A549 (cell line): ENCODE measurements at places on chromosomes 12 and 14. TPM values are rescaled to one million over a fixed set of nuclear protein-coding genes. Genes with fewer than 3 reads are reported as not detected.

CRIP1 gene
- polyA plus RNA-seq, result 837 to 1,023 TPM (median 999 TPM) in 3 replicates

LBHD2 gene
- polyA plus RNA-seq, result not detected in 3 replicates

KRT2 gene
- polyA plus RNA-seq, result 0.08 TPM in 1 of 3 replicates, not detected in the others

GRCh38 chr14:61589691-61590581 is 105.4 kb upstream of the HIF1A start:
- DNase-seq, result no peak

FITM1 gene
- 0.36 TPM in 1 of 3 replicates, not detected in the others for polyA plus RNA-seq

DNA sequence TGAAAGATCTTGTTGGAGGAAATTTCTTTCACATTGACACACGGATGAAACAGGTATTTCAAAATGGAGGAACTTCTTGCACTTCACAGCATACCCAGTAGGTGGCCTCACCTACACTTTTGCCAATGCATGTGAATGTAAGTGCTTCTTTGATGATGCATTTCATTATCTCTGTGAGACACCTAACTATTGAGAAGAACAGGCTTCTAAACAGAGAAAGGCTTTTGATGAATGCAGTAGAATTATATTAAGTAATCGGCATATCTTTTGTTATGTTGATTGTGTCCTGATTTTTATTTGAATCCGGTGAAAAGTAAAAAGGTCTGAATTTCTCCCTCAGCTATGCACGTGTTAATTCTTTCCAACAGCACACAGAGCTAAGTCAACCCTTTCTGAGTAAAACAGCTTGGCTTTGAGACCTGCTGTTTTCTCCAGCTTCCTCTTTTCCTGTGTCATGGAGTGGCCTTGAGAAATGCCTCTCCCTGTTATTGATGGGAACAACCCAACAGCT is 399.0 kb downstream of the NAV3 start:
- DNase-seq, result peak; percentile 4

KRT75 gene
- not detected in 3 replicates for polyA plus RNA-seq

MUCL1 gene
- not detected in 3 replicates for polyA plus RNA-seq

DNA sequence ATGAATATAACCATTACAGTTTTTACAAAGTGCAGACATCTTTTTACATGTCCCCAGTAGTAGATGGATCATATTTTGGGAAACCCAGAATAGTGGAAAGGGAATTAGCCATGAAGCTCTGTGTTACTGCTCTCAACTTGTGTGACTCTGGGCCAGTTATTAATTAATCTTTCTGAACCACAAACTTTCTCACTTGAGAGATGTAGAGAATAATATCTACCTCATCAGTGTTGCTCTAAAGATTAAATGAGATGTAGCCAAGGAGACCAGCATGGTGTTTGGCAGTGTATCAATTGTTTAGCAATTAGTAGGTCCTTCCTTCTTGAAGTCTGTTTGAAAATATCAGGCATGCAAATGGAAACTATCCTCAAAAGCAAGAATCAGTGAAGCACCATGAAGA is 169.2 kb downstream of the TMTC2 start:
- DNase-seq, result no peak

SLC4A8 gene
- polyA plus RNA-seq, result 1.1 to 1.6 TPM (median 1.4 TPM) in 3 replicates

DNA sequence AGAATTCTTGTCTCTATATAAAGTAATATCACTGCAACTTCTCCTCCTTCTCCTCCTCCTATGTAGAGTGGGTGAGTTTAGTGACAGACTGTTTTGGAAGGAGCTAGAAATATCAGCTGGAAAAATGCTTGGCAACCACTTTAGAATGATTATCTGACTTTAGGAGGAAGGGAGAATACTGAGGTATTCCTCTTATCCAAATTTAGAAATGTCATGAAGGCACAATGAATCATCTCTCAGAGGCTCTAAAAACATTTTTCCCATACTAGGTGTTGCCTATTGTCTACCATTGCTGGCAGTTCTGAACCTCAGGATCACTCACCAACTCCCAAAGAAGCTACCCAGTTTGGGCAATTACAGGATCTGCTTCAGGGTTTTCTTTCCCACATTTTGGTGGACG is 306.6 kb upstream of the ATP2B1 start:
- DNase-seq, result no peak

NFE2 gene
- 0.21 to 0.55 TPM (median 0.30 TPM) in 3 replicates for polyA plus RNA-seq
